ENCODE measurements at places on chromosomes 1 and 21. TPM values are rescaled to one million over a fixed set of nuclear protein-coding genes. Genes with fewer than 3 reads are reported as not detected.

Gene TDRD10
- 2.3 TPM for polyA plus RNA-seq

Gene ZFP69B
- polyA plus RNA-seq: 0.62 TPM

Gene MCOLN3
- 7.8 TPM for polyA plus RNA-seq

Gene LCE1E
- polyA plus RNA-seq: not detected

Gene AADACL4
- polyA plus RNA-seq: 0.58 TPM

Gene JAM2
- polyA plus RNA-seq: 6.0 TPM

Gene TGFBR3
- 15.8 TPM for polyA plus RNA-seq

Gene SLAMF9
- polyA plus RNA-seq: not detected

Gene RRP1B
- polyA plus RNA-seq: 5.0 TPM

Gene PLA2G2D
- polyA plus RNA-seq: not detected

Gene TTLL10
- not detected for polyA plus RNA-seq

Gene SOX13
- 23.9 TPM for polyA plus RNA-seq

Gene OR6K3
- polyA plus RNA-seq: not detected

Gene ANGPTL1
- 8.2 TPM for polyA plus RNA-seq

Gene OR2G6
- 0.09 TPM for polyA plus RNA-seq

Gene SLC45A1
- 9.2 TPM for polyA plus RNA-seq

Gene PTPRU
- polyA plus RNA-seq: 3.7 TPM

Gene PDZK1IP1
- 2,553 TPM for polyA plus RNA-seq

Gene SSX2IP
- 12.1 TPM for polyA plus RNA-seq

Gene CLDN17
- not detected for polyA plus RNA-seq

Gene IL19
- polyA plus RNA-seq: 0.41 TPM

Gene TCHHL1
- polyA plus RNA-seq: not detected

Gene PLOD1
- 103 TPM for polyA plus RNA-seq

Gene MPZ
- polyA plus RNA-seq: 3.0 TPM

Gene NOS1AP
- polyA plus RNA-seq: 0.47 TPM

Gene TTC39A
- polyA plus RNA-seq: 31.4 TPM

Gene OR2T35
- polyA plus RNA-seq: not detected

Gene TMEM52
- polyA plus RNA-seq: 5.1 TPM

Gene NTRK1
- polyA plus RNA-seq: 1.3 TPM

Gene VAV3
- polyA plus RNA-seq: 61.6 TPM

Gene LCE1F
- polyA plus RNA-seq: not detected

Gene HAO2
- polyA plus RNA-seq: 183 TPM

Gene DIRAS3
- polyA plus RNA-seq: 13.2 TPM

Gene RGS1
- 5.0 TPM for polyA plus RNA-seq

Gene CFHR1
- polyA plus RNA-seq: 2.7 TPM

Gene RRP15
- polyA plus RNA-seq: 5.9 TPM

Gene GABRD
- 1.1 TPM for polyA plus RNA-seq

Gene SPRR2G
- not detected for polyA plus RNA-seq

Gene BNIPL
- polyA plus RNA-seq: 3.1 TPM

Gene SF3B4
- 40.6 TPM for polyA plus RNA-seq

Gene DNTTIP2
- polyA plus RNA-seq: 47.3 TPM

Gene TSEN15
- 24.7 TPM for polyA plus RNA-seq

Gene TP73
- polyA plus RNA-seq: not detected

Gene SERTAD4
- polyA plus RNA-seq: 0.92 TPM

Gene LCE1C
- not detected for polyA plus RNA-seq

Gene CRNN
- polyA plus RNA-seq: not detected

Gene SH3BGR
- 12.2 TPM for polyA plus RNA-seq

Gene LEFTY1
- 0.41 TPM for polyA plus RNA-seq

Gene FBXO2
- polyA plus RNA-seq: 38.4 TPM

Gene CAMSAP2
- polyA plus RNA-seq: 7.5 TPM

Gene BCL2L15
- polyA plus RNA-seq: 2.2 TPM

Measured in kidney (tissue), 22 donors.